ENCODE measurements at places on chromosomes 16 and 17.

GRCh38 chr16:79286646-79287423 is 313.7 kb downstream of the MAF start:
- no peak for DNase-seq
- no peaks in the 10 kb centered on the region for H3K36me3 ChIP-seq
- no peaks in the 10 kb centered on the region for H3K27me3 ChIP-seq
- no peak overlapping the region for H3K27ac ChIP-seq

DNA sequence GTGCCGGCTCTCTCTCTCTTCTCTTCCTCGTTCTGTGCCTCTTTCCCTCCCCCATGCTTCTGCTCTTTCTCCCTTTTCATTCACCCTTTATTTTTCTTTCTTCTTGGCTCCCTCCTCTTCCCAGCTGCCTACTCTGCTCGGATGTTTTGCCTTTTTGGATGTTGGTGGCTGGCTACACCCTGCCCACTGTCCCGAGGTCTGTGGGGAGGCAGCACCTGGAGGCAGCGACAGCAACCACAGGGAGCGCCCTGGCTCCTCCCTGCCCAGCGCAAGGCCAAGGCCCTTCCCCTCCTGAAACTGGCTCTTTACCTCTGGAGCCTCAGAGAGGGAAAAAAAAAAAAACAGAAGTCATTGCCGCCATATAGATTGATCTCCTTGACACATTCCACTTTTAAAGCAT is 20.0 kb downstream of the CLUAP1 start:
- H3K27ac ChIP-seq = no peak overlapping the region
- no peaks in the 10 kb centered on the region for H3K36me3 ChIP-seq
- DNase-seq = peak; percentile 10
- no peak overlapping the region for H3K4me3 ChIP-seq
- no peaks in the 10 kb centered on the region for H3K4me1 ChIP-seq
- no peaks in the 10 kb centered on the region for H3K27me3 ChIP-seq

DNA sequence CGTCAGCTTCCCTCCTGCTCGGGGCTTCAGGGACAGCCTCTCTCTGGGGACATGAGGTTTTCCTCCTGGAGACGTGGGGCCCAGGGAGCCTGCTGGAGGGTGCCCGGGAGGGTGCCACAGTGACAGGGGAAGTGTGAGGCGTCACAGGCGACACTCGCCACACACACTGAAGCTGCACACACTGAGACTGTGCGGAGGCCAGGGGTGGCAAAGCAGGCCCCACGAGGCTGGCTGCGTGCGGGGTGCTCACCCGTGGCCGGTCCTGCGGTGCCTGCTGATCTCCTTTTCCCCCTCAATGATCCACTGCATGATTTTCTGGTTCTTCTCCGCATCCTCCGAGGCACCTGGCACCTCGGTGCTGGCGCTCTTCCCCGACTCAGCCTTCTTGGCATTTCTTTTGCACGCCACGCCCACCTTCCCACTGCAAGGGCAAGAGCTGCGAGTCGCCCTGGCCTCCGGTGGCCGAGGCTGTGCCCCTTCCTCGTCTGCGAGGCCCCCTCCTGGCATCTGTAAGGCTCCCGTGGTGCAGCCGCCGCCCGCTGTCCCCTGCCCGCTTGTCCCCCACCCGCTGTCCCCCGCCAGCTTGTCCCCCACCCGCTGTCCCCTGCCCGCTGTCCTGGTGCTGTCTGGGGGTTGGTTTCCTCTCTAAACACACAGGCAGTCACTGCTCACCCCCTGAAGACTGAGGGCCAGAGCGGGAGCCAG is 14.0 kb downstream of the PDIA2 start:
- no peaks in the 10 kb centered on the region for H3K36me3 ChIP-seq
- H3K27ac ChIP-seq = no peak overlapping the region
- no peak for DNase-seq
- H3K27me3 ChIP-seq = no peaks in the 10 kb centered on the region
- H3K4me1 ChIP-seq = no peaks in the 10 kb centered on the region

- no peaks in the 10 kb centered on the region for H3K27me3 ChIP-seq
- H3K4me3 ChIP-seq = peak overlapping the region; percentile 73
- H3K36me3 ChIP-seq = no peaks in the 10 kb centered on the region
- H3K27ac ChIP-seq = peak overlapping the region; percentile 79
- peak; percentile 59 for DNase-seq
Observed at GRCh38 chr17:16407911-16408588, 7.3 kb upstream of the TRPV2 start.

Data from breast epithelium (tissue), 4 donors.